ENCODE measurements at places on chromosomes 12 and 14.

DNA sequence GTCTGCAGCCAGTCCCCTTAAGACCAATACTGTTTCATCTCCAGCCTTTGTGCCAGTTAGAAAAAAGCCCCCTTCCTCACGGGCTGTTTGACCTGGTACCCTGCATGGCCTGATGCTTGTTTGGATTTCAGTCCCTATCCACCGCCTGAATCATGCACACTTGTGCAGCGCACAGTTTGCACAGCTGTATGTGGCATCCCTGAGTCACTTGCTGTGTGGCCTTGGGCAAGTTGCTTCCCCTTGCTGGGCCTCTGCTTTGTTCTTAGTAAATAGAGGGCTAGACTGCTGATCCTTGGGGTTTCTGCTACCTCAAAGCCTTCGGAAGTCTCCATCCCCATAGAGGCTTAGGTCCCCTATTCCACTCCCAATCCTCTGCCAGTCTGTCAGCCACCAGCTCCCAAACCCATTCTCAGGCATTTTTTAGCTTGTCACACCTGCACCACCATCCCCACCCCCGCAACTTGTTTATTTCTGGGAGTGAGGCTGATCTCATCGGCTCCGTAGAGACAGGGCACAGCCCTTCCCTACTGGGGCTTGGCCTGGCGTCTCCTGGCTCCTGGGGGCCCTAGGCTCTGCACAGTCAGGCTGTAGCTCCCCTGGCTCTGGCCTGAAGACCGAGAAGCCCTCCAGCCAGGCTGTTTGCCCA is 8.8 kb downstream of the KRT80 start:
- DNase-seq = no peak

DNA sequence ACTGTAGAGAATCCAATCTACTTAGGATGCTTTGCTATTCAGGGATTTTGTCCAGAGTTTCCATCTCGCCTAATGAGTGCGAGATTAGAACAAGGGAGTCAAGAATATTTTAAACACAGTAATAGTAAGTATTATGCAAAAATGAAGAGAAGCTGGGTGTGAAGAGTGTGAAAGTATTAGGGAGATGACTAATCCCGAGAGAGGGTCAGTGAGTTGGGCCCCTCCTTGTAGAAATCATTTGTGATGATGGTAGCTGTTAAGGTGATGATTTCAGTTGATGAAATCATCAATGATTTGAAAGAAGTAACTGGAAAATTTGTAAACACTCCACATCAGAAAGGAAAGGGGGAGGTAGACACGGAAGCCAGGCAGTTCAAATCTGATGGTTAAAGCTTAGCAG is 478.9 kb upstream of the MGAT4C start:
- no peak for DNase-seq

DNA sequence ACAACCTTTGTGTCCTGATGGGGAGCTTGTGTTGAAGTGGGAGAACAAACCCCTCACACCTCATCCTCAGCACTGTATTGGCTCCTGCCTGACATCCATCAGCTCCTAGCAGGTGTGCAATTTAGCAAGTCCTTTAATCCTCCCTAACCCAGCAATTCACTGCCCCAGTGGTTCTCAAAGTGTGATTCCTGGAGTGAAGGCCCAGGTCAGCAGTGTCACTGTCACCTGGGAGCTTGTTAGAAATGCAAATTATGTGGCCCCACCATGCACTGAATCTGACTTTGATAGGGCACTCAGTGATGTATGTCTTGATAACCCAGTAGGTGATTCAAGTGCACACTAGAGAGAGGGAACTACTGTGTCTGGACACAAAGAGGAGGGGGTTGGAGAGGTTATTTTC is 133.6 kb downstream of the FGD4 start:
- DNase-seq = no peak

DNA sequence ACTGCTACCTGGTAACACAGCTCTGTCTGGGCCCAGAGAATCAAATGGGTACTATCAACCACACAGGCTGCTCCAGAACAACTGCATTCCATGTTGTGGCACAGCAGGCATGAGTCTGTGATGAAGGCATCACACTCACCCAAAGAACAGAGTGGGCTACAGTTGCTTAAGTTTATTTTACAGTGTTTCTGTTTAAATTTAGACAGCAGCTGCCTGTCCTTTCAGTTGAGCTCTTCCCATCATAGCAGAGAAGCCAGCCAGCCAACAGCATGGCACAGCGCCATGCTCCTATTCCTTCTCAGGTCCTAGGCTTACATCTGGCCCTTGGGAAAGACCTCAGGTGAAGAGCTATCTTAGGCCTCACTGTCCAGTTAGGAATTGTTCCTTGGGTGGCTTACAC is 147.0 kb upstream of the FRMD6 start:
- no peak for DNase-seq

- DNase-seq = no peak
Observed at GRCh38 chr14:33647385-33647786, 303.5 kb downstream of the EGLN3 start.

GRCh38 chr12:49973361-49973830 is 649 bp downstream of the AQP6 start:
- DNase-seq = no peak
